Hypothalamus (tissue), 51 donors: ENCODE measurements at places on chromosomes 3 and 15.

- DNase-seq = peak; percentile 12
Measured at GRCh38 chr15:66566963-66567531, 1.2 kb upstream of the LCTL start.

GRCh38 chr3:112477891-112478290, 21.4 kb downstream of the BTLA start:
- no peak for DNase-seq

DNA sequence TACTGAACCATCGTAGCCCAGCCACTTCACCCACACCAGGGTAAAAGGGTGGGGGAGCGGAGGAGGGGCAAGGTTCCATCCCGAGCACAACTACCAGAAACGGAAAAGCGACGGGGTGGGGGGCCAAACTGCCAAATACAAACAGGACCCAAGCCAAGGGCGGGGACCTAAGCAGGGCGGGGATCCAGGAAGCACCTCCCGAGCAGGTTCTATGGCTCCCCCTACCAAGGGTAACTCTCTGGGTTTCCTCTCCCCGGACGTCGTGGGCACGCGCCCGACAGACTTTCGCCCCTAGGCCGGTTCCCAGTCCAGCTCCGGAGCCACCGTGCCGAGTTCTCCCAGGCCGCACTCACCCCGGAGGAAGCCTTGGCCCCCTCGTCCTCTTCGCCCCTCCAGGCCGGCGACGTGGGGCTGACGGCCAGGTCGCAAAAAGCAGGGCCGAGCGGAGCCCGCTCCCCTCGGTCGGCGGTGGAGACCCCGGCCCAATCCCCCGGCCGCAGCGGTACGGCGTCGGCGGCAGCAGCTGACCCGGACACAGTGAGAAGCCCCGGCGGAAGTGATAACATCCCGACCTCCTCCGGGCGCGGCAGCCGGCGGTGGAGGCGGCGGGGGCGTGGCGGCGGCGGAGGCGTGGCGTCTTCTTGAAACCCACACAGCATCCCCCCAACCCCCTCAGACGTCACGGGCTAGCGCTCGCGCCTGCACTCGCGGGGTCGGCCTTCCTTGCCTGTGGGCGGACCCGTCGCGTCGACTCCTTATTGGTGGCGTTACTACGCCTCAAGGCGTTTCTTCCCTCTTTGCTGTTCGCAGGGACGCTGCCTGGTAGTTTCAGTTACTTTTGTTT, at the start of gene BNIP2:
Gene BNIP2 (minus strand): TSS at position 539 of the 844 bp plus-strand sequence. CDS start 6,863 bp downstream, outside the sequence.
- peak; percentile 86 for DNase-seq

- no peak for DNase-seq
Measured at GRCh38 chr15:58064980-58065444, 499 bp downstream of the ALDH1A2 start.

DNA sequence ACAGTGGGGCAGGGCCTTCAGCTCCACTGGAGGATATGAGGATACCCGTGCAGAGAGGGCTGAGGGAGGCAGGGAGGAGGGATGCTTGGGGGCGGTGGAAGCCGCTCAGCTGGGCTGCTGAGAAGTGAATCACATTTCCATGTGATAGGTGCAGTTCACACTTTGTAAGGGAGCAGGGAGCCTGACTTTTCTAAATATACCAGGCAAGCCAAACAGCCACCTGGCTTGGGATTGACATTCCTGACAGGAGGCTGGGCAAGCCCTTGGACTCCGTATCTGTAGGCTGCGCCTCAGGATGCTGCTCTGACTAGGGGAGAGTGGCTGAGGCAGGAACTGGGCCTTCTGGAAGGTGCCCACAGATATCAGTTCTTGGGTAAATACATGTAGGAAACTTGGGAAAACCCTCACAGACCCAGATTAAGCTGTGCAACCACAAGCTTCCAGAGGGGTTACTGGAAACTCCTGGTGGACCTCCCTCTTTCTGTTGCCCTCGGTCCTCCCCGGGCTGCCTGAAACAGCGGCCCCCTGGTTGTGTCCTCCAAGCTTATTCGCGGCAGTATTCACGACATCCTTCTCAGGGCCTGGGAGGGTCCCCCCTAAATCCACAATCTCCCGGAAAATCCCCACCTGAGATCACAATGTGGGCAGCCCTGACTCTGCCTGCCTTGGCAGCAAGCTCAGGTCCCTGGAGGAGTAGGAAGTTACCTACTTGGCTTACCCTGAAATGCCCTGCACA, 33.0 kb upstream of the ADCY5 start:
- no peak for DNase-seq

DNA sequence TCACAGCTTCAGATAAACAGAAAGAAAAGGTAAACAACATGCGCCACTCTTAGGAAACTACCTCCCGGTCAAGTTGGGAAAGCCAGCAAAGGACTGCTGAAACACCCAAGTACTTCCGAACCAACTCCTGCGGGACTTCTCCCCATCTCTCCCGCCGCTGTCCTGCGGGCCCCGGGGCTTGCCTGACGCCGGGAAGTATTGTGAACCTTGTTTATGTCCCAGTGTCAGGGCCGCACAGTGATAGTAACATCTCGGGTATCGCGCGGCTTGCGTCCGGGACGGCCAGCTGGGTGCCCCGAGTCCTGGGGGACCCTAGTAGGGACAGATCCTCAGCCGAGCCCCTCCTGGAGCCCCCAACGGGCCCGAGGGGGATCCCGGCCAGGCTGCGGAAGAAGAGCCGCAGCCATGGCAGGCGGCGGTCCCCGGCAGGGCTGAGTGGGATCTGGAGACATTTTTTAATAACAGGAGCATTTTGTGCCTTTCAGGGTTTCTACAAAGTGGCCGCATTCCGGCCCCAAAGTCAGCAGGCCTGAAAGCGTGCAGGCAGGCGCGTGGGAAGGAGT, 756 bp downstream of the CLPX start:
- DNase-seq = no peak

DNA sequence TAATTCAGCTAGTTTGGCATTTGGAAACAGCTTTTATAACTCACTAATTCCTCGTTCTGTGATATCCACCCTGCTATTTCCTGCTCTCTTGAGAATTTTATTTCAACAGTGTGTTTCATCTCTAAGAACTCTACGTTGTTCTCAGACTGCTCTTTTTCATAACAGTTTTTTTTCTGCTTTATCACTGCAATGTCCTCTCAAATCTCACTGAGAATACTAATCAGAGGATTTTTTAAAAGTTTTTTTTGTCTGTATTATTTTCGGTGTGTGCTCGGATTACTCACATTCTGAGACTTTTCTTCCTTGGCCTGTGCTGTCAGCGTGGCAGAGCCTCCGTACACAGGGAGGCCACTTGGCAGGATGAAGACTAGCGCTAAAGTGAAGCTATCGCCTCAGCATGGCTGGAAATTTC, 59.4 kb upstream of the NEO1 start:
- no peak for DNase-seq

GRCh38 chr15:69685512-69686452, 233.2 kb downstream of the RPLP1 start:
- DNase-seq = no peak
